ENCODE measurements at places on chromosomes 1 and 21.

GRCh38 chr1:161300478-161300877 lies 9.3 kb downstream of the MPZ start:
- DNase-seq: no peak

- DNase-seq: no peak
Measured at GRCh38 chr1:232769733-232770132, 35.5 kb upstream of the MAP10 start.

DNA sequence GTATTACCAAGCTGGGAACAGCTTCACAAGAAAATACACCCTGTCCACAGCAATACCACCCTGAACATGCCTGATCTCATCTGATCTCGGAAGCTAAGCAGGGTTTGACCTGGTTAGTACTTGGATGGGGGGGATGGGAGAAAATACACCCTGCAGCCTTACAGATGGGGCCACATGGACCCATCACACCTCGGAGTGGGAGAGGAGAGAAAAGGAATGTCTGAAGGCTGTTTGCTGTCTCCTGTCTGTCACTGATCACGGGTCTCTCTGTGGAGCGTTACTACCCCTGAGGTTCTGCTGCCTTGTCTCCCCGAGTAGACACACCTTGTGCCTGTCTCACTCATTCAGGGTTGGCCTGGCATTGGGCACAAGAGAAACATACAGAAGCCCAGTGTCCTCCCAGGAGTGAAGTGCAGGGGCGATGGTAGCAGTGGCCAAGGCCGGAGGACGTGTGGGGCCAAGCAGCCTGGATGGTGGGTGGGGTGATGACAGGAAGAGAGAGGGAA lies 48.0 kb downstream of the TEX35 start:
- DNase-seq: no peak

GRCh38 chr1:219132939-219133338 lies 40.7 kb upstream of the LYPLAL1 start:
- no peak for DNase-seq

GRCh38 chr1:6775261-6776043 lies 9.8 kb upstream of the CAMTA1 start:
- DNase-seq: no peak

GRCh38 chr1:216805233-216805632 lies 82.0 kb upstream of the ESRRG start:
- no peak for DNase-seq

DNA sequence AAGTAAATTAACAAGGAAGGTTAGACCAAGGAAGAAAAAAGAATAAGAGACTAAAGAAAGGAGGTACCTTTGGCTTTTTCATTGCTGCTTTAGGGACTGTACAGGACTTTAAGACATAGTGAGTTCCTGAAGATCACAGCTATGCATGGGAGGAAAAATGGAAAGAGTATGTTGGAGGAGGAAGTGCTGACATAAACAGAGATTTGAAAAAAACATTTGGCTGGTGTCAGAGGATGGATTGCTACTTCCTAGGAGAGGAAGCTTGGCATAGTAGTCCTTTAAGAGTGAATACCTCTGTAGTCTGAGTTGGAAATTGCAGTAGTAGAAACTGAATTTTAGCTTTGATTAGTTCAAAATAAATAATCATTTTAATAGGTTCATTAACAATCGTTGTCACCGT lies 398.4 kb downstream of the RYR2 start:
- DNase-seq: no peak

- no peak for DNase-seq
Measured at GRCh38 chr1:209567698-209568175, 15.8 kb upstream of the CAMK1G start.

GRCh38 chr1:178127482-178128191 lies 33.7 kb downstream of the RASAL2 start:
- no peak for DNase-seq

- DNase-seq: no peak
Measured at GRCh38 chr1:160244209-160244608, 18.1 kb downstream of the DCAF8 start.

DNA sequence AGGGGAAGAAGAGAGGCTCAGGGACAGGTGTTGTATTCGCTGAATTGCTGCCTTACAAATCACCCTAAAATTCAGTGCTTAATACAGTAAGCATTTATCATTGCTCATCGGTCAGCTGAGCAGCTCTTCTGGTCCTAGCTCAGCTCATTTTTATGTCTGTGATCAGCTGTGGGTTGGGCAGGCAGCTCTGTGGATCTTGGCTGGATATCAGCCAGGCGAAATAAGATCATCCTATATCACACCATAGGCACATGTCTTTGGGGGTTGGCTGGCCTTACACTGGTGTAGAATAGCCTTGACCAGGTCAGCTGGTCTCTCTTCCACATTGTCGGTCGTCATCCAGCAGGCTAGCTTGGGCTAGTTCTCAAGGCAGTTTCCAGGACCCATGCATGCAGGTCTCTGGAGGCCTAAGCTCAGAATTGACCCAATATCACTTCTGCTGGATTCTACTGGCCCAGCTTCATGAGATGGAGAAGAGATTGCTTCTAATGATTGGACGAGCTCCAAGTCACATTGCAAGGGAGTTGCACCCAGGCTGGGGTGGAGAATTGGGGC lies 448.6 kb downstream of the KIF26B start:
- no peak for DNase-seq

- no peak for DNase-seq
Measured at GRCh38 chr1:234593109-234593508, 16.9 kb downstream of the IRF2BP2 start.

DNA sequence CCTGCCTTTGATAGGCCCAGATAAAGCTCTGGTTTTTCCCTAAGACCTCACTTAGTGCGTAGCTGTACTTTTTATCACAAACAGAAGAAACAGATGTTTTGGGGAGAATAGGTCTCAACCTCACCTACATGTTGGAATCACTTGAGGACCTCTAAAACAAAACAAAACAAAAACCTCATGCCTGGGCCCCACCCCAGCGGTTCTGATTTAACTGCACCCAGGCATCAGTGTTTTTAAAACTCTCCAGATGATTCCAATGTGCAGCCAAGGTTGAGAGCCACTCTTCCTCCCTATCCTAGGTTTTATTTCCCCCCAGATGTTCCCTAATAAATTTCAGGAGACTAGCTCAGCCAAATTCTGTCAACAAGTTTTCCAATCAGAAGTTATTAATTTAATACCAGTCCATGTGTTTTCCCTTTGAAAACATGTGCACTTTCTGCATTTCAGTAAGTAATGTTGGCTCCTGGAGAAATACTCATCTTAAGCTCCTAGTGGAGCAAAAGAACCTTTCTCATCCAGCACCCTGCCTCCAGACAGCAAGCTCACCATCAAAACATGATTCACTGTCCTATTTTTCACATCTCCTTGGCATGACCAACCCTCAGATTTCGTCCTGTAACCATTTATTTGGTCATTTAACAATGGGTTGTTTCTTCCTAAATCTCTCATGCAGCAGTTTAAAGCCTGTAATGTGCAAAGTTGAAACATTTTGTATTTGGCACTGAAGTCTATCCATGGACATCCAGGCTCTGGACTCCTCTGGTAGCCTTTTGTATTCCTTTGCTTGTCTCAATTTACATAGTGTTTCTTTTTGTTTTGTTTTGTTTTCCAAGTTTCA lies 27.5 kb downstream of the LRRC8C start:
- no peak for DNase-seq

DNA sequence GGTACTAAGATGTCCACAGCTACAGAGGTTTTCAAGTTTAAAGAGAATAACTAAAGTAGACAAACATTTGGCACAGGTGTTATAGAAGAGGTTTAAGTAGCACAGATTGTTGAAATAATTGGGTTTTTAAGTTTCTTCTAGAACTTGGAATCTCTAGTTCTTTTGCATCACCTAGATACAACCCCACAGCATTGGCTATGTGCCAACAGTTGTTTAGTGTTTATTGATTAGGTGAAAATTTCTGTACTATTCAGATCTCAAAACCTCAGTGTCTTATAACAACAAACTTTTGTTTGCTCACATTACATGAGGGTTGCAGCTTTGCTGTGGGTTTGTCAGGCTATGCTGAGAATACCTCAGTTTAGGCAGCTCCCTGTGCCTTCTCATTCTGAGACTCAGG lies 162.5 kb downstream of the TBX15 start:
- no peak for DNase-seq

- DNase-seq: no peak
Measured at GRCh38 chr1:248872752-248873408, 14.0 kb upstream of the ZNF692 start.

DNA sequence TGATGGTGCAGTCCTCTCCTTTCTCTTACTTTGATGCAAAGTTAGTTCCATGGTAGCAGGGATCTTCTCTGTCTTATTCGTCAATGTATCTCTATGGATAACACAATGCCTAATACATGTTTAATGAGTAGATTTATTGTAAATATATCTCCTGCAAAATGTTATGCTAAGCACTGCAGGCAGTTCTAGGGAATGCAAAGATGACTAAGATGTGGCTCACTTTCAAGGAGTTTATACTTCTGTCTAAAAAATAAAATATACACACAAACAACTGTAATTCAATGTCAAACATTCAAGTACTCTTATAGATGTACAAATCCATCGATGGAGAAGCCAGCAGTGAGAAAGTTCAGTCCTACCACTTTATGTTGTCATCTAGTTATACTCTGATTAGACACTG lies 194.3 kb downstream of the KCTD3 start:
- DNase-seq: no peak

GRCh38 chr1:29202053-29202452 lies 20.4 kb upstream of the SRSF4 start:
- DNase-seq: no peak

- no peak for DNase-seq
Measured at GRCh38 chr1:150778409-150778808, 12.8 kb upstream of the CTSS start.

GRCh38 chr21:39004634-39005501 lies 178.4 kb downstream of the PSMG1 start:
- no peak for DNase-seq

- DNase-seq: no peak
Measured at GRCh38 chr1:244100704-244101453, 49.8 kb downstream of the ZBTB18 start.

DNA sequence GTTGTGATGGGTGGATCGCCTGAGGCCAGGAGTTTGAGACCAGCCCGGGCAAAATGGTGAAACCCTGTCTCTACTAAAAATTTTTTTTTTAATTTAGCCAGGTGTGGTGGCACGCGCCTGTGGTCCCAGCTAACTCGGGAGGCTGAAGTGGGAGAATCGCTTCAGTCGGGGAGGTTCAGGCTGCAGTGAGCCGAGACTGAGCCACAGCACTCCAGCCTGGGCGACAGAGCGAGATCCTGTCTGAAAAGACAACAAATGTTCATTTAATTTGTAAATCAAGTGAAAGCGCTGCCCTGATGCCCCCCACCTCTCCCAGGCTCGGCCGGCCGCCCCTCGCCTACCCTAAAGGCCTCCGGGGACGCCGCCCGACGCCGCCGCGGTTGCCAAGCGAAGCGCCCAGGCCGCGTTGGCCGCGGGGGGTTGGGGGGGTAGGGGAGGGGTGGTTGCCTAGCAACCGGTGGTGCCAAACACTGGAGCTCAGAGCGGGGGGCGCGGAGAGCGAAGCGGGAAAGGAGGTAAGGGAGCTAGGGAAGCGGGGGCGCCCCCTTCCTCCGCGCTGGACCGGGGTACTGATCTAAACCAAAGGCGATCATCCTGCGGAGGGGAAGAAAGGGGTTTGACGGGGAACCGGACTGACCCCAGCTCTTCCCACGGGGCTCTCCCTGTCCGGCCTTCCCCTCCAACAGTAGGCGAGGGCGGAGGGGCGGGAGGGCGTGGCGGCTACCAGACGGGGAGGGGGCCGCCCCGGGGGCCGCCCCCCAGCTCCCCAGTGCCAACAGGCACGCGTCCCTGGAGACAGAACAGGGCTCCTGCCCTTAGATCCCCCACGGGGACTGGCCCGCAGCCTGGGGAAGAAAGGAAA lies at the start of gene TEKT2:
TEKT2 (plus strand) TSS at position 460 of the 862 bp plus-strand sequence. CDS start 828 bp downstream, outside the sequence.
- DNase-seq: no peak

DNA sequence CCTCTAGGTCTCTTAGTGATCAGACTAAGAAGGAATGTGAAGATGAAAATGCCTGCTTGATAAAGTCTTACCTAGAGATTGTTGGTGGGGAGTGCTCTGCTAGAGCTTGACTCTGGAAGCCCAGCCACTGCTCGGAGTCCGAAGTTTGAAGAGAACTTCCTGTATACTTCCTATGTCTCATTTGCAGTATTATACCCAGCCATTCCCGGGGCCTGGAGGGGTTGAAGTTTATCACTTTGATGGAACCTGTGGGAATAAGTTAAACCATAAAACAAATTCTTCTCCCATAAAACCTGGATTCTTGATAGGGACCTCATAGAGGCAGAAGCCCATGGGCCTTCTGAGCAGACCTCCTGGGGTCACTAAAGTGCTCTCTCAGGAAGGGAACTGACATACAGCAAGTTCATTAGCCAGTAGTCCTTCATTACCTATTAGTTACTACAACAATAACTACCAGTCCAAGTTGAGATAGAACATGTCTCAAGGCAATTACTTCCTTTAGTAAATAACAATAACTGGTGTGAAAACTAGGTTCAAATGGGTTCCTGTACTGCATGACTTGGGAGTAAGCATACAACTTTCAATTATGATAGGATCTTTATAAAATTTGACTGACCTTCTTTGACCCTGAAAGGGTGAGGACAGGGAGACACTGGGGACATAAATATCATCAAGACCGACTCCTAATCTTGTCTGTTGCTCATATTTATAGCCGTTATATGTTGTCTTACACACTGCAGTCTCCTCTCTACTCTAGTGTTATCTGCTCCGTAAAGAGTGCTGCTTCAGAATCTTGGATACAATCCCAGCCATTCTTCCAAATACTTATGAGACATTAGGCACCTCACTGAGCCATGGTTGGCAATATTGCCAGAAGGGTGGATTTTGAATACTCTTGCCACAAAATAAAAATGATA lies at the start of gene OR6N1:
OR6N1 (minus strand) TSS at position 246 of the 917 bp plus-strand sequence. CDS start 5,513 bp downstream, outside the sequence.
- DNase-seq: no peak

DNA sequence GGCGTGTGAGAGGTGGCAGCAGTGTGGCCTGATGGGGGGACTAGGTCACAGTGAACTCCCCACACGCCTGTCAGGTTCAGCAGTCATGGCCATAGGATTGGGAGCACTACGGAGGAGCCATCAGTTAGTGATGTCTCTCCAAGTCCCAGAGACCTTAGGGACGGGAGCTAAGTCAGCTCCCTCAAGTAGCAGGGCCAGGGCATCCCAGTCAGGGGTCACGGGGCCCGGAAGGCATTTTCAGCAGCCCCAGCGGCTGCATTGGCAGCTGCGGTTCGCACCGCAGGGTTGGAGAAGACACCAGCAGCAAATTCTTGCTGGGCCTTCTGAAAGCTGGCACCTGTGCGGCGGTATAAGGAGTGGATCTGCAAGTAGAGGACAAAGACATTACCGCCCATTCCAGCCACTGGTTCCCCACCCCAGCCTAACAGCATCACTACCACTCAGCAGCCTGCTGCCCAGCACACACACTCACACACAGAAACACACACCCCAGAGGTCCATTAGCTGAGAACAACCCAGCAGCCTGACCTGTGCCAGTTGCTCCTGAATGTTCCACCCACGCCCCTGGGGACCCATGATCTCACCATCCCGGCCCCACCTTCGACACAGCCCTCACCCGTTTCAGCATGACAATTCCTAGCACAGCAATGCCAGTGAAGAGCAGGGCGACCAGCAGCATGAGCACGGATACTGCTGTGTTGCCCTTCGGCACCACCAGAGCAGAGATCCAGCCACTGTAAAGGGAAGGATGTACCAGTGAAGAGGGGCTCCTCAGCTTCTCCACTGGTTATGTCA lies 972 bp upstream of the ENTREP3 start:
- DNase-seq: no peak

GRCh38 chr1:162551969-162552683 lies 9.4 kb upstream of the UAP1 start:
- no peak for DNase-seq

- no peak for DNase-seq
Measured at GRCh38 chr1:110876748-110877341, 3.9 kb downstream of the CD53 start.

- DNase-seq: no peak
Measured at GRCh38 chr1:29057700-29058099, 66.0 kb downstream of the TMEM200B start.

Data from 8988T (cell line).